Psoas muscle (tissue), 8 donors: ENCODE measurements at places on chromosomes 16 and 17. TPM values are rescaled to one million over a fixed set of nuclear protein-coding genes. Genes with fewer than 3 reads are reported as not detected.
A peak's percentile ranks its signal among the peaks of the same experiment; 100 is the strongest.

VAT1L gene
- 0.05 TPM for polyA plus RNA-seq

NPIPA8 gene
- polyA plus RNA-seq, result not detected

SLX1B gene
- polyA plus RNA-seq, result 40.4 TPM

TM4SF5 gene
- polyA plus RNA-seq, result not detected

OR1E1 gene
- not detected for polyA plus RNA-seq

DNA sequence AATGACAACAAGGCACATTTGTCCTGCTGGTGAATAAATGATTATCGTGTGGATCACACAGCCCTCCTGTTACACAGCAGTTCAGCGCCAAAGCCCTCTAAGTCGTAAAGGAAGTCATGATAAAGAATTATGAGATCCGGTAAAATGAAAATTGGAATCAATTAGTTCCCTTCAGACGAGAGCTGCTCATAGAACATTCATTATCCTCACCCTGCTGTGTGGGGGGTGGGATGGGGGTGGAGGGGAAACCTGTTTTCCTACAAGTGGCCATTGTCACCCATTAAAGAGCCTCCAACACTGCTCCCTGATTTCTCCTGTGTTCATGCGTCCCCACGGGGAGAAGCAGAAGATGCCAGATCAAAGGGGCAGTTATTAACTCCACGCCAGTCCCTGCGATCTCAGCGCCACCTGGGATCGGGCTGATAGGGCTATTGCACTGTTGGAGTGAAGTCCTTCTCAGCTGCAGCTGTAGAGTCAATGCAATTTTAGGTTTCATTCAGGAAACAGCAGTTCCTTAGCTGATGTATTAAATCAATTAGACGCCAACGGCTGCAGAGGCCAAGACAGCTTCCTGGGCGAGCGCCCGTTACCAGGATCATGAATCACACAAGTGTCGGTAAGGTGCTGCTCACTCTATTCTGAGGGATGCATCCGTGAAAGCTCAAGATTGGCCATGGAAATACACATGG, 19.2 kb upstream of the CACNG4 start:
- no peaks in the 10 kb centered on the region for H3K36me3 ChIP-seq
- DNase-seq, result no peak
- H3K27ac ChIP-seq, result no peak overlapping the region
- H3K4me3 ChIP-seq, result no peak overlapping the region
- peaks cover 5% of the 10 kb centered on the region for H3K4me1 ChIP-seq

GRCh38 chr16:54286366-54287130, at the start of gene IRX3:
Gene IRX3, minus strand, starts transcription at chr16:54286787. Its CDS starts 737 bp downstream, at chr16:54286050.
- DNase-seq, result peak; percentile 69
- H3K27me3 ChIP-seq, result peaks cover under 1% of the 10 kb centered on the region
- no peaks in the 10 kb centered on the region for H3K36me3 ChIP-seq
- no peaks in the 10 kb centered on the region for H3K4me1 ChIP-seq

DNA sequence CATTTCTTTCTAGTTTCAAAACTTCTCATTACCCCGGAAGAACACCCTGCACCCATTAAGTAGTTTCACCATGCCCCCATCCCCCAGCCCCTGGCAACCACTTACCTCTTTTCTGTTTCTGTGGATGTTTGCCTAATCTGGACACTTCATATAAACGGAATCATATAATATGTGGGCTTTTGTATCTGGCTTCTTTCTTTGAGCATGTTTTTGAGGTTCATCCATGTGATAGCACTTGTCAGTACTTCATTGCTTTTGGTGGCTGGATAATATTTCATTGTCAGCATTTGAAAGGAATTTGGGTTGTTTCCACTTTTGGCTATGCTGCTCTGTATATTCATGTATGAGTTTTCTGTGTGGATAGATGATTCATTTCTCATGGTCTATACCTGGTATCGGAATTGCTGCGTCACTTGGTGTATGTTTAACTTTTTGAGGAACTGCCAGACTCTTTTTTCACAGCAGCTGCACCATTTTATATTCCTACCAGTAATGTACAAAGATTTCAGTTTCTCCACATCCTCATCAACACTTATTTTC, 30.0 kb upstream of the SLC5A10 start:
- DNase-seq, result no peak
- peaks cover 10% of the 10 kb centered on the region for H3K4me1 ChIP-seq
- H3K36me3 ChIP-seq, result peaks cover 17% of the 10 kb centered on the region
- H3K27me3 ChIP-seq, result no peaks in the 10 kb centered on the region
- H3K27ac ChIP-seq, result no peak overlapping the region
- H3K4me3 ChIP-seq, result no peak overlapping the region

GRCh38 chr17:19873346-19873745, 5.6 kb upstream of the ULK2 start:
- no peaks in the 10 kb centered on the region for H3K36me3 ChIP-seq
- no peak overlapping the region for H3K27ac ChIP-seq
- H3K4me1 ChIP-seq, result no peaks in the 10 kb centered on the region
- H3K27me3 ChIP-seq, result no peaks in the 10 kb centered on the region
- no peak for DNase-seq

DNA sequence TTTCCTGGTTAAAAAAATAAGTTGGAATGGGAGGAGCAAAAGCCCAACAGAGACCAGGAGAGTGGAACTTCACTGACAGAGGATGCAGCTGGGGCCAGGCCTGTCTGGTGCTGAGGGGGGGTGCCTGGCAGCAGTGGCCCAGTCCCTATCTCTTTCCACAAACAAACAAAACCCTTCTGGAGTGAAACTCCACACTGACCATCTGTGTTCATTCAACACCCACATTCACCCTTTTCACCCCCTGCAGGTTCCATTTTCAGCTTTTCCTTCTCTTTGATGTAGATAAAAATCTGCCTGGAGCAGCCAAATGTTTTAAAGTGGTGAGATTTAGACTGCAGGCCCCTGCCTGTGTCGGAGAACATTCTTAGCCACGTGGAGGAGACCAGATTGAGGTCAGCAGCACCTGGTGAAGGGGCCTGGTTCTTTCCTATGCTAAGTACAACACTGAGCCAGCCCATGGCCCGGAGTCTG, 161.4 kb upstream of the CDH11 start:
- H3K27ac ChIP-seq, result no peak overlapping the region
- DNase-seq, result no peak
- no peaks in the 10 kb centered on the region for H3K27me3 ChIP-seq
- no peaks in the 10 kb centered on the region for H3K4me1 ChIP-seq
- no peak overlapping the region for H3K4me3 ChIP-seq
- H3K36me3 ChIP-seq, result no peaks in the 10 kb centered on the region

DNA sequence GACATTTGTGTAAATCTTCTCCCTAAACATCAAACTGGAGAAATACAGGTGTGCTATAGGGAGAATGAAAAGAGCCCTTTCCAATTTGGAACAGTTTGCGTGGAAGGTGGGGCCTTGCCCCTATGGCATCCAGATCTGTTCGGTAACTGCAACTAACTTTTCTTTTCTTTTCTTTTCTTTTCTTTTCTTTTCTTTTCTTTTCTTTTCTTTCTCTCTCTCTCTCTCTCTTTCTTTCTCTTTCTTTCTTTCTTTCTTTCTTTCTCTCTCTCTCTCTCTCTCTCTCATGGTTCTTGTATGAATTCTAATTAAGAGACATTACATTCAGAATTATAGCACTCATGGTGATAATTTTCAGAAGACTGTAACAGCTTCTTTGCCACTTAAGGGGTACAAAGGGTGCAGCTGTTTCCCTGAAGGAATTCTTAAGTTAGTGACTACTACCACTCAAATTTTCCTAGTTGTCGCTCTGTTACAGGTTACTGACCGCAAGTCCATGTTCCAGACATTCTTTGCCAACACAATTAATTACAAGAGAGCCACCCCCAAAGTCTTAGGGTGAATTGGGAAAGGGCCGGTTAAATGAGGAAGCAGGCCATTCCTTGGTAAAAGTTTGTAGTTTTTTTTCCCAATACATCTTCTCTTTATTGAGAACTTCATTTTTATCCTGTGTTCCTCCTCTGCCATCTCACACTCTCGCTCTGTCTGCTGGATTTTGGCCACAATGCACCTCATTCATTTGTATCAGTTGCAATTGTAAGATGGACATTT, 69.8 kb downstream of the KSR1 start:
- no peaks in the 10 kb centered on the region for H3K36me3 ChIP-seq
- no peak for DNase-seq
- no peak overlapping the region for H3K4me3 ChIP-seq
- no peak overlapping the region for H3K27ac ChIP-seq
- peaks cover 4% of the 10 kb centered on the region for H3K4me1 ChIP-seq
- H3K27me3 ChIP-seq, result no peaks in the 10 kb centered on the region

DNA sequence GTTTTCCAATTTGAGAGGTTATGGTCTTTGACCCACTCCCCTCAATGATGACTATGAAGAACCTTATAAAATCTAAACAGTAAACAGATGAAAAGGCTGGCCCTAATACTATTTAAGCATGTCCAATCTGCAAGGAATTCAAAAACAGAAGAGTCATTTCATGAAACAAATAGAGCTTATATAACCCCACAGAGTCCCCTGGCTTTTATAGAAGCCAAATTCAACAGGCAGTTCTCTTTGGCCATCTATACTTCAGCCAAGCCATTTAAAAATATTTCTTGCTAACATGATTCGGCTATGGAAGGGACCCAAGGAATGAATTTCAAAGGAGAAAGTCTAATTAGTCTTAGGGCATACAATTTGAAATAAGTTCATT, 43.4 kb downstream of the SPOP start:
- peak overlapping the region; percentile 34 for H3K4me3 ChIP-seq
- no peak for DNase-seq
- H3K4me1 ChIP-seq, result peaks cover 63% of the 10 kb centered on the region
- peak overlapping the region; percentile 71 for H3K27ac ChIP-seq
- H3K27me3 ChIP-seq, result no peaks in the 10 kb centered on the region
- no peaks in the 10 kb centered on the region for H3K36me3 ChIP-seq

GRCh38 chr17:42200706-42201457, 6.6 kb upstream of the GHDC start:
- no peak for DNase-seq
- H3K36me3 ChIP-seq, result no peaks in the 10 kb centered on the region
- no peaks in the 10 kb centered on the region for H3K27me3 ChIP-seq
- H3K4me3 ChIP-seq, result no peak overlapping the region

GRCh38 chr16:31120129-31120528, 2.7 kb downstream of the KAT8 start:
- H3K36me3 ChIP-seq, result no peaks in the 10 kb centered on the region
- DNase-seq, result no peak
- no peaks in the 10 kb centered on the region for H3K27me3 ChIP-seq
- no peak overlapping the region for H3K4me3 ChIP-seq
- peaks cover 15% of the 10 kb centered on the region for H3K4me1 ChIP-seq

GRCh38 chr16:89335803-89336485, 118.4 kb downstream of the ZNF778 start:
- H3K4me3 ChIP-seq, result peak overlapping the region; percentile 33
- peaks cover 81% of the 10 kb centered on the region for H3K4me1 ChIP-seq
- peak overlapping the region; percentile 96 for H3K27ac ChIP-seq

- peak overlapping the region; percentile 93 for H3K4me3 ChIP-seq
- peaks cover 16% of the 10 kb centered on the region for H3K36me3 ChIP-seq
- no peaks in the 10 kb centered on the region for H3K27me3 ChIP-seq
- peak overlapping the region; percentile 99 for H3K27ac ChIP-seq
- DNase-seq, result no peak
- peaks cover 35% of the 10 kb centered on the region for H3K4me1 ChIP-seq
These were observed 508 bp downstream of the FLCN start for GRCh38 chr17:17236295-17237025.

DNA sequence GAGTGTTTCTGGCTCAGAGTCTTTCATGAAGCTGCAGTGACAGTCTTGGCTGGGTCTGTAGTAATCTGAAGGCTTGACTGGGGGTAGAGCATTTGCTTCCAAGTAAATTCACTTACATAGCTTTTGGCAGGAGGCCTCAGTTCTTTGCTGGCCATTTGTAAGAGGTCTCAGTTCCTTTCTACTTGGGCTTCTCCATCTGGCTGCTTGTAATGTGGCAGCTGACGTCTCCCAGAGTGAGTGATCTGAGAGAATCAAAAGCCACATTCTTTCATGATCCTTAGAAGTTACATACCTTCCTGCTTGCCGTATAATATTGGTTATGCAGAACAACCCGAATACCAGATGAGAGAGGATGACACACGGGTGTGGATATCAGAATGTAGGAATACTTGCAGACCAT, 39.8 kb downstream of the NF1 start:
- peaks cover 7% of the 10 kb centered on the region for H3K4me1 ChIP-seq
- DNase-seq, result no peak
- no peak overlapping the region for H3K27ac ChIP-seq
- H3K4me3 ChIP-seq, result no peak overlapping the region
- peaks cover 6% of the 10 kb centered on the region for H3K36me3 ChIP-seq

DNA sequence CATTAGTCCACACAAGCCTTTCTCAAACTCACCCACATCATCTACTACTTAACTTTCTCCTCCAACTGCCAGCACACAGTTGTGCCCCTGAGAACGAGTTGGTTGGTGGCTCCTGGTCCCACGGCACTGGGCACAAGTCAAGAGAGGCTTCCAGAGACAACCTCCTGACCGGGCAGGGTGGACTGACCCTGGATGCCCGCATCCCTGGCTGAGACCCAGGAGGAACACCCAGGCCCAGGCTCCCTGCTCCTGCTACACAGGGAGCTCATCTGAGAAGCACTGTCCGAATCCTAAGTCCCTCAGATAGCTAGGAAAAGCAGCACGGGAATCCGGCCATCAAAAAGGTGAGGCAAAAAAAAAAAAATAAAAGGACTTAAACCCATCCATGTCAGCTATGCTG, 29.0 kb downstream of the WDR45B start:
- no peak overlapping the region for H3K27ac ChIP-seq
- no peaks in the 10 kb centered on the region for H3K4me1 ChIP-seq
- H3K4me3 ChIP-seq, result no peak overlapping the region
- DNase-seq, result no peak

DNA sequence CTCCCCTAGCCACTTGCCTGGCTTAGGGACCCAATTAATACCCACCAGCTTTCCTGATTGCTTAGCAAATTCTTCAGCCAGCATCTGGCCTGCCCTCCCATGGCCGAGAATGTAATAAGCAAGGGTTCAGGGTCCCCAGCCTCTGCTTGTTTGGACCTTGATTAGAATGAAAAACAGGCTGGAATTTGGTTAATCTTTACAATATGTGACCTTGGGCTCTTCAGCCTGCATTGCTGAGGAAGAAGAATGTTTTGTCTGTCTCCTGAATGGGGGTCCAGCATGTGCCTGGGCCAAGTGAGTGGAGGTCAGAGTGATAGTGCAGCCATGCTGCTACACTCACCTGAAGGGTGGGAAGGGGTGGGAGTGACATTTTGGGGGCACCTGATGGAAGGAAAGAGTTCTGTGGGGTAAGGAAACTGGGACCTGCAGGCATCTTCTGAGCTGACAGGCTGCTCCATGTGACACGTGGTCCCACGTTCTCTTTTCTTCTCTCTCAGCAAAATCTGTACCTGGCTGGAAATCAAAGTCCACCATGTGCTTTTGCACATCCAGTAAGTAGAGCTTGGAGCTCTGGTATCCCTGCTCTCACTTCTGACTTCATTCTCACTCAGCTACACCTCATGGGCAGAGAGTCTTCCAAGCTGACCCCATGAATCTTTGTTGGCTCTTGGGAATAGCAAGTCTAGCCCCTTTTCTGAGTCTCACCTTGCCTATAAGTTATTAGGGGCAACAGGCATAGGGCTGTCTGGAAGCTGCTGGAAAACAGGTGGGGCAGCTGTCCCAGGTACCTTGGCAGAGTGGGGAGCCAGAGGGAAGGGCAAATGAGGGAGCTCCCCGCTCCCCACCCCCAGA, 5.3 kb downstream of the TMEM106A start:
- no peak for DNase-seq
- H3K27ac ChIP-seq, result no peak overlapping the region
- H3K4me3 ChIP-seq, result no peak overlapping the region
- no peaks in the 10 kb centered on the region for H3K4me1 ChIP-seq

- H3K4me1 ChIP-seq, result peaks cover 73% of the 10 kb centered on the region
- H3K27ac ChIP-seq, result peak overlapping the region; percentile 64
- no peaks in the 10 kb centered on the region for H3K36me3 ChIP-seq
- H3K27me3 ChIP-seq, result no peaks in the 10 kb centered on the region
- no peak for DNase-seq
- no peak overlapping the region for H3K4me3 ChIP-seq
These were observed 37.0 kb downstream of the CUEDC1 start for GRCh38 chr17:57918017-57918895.

- H3K27ac ChIP-seq, result peak overlapping the region; percentile 99
- peaks cover 67% of the 10 kb centered on the region for H3K4me1 ChIP-seq
- H3K4me3 ChIP-seq, result peak overlapping the region; percentile 47
- H3K36me3 ChIP-seq, result peaks cover 4% of the 10 kb centered on the region
These were observed 7.8 kb downstream of the NR1D1 start for GRCh38 chr17:40092581-40092980.
